LoVo (cell line): ENCODE measurements at places on chromosomes 13 and 19.

GRCh38 chr19:16764793-16765433, 45.3 kb downstream of the NWD1 start:
- DNase-seq, result no peak

GRCh38 chr13:21730186-21730880, 59.5 kb downstream of the FGF9 start:
- no peak for DNase-seq

- DNase-seq, result no peak
Measured at GRCh38 chr19:944663-945241, 18.9 kb downstream of the ARID3A start.

DNA sequence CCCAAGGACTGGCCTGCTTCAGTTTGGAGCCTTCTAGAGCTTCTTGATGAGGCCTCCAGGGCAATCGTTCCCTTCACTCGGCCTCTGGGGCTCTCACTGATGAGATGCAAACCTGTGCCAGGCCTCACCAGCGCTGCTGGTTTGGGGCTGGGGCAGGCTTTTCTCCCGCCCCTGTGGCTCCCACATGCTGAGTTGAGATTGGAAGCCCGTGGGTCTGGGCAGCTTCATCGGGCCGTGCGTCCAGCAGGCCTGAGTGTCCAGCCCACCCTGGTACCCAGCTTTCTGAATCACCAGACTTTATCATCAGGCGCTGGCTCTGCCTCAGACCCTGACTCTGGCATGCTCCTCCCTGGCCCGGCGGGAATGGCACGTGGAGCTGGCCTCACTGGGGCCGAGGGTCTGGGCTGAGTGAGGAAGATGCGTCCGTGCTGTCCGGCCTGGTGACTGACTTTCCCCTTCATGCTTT, 4.3 kb downstream of the CALM3 start:
- DNase-seq, result no peak

DNA sequence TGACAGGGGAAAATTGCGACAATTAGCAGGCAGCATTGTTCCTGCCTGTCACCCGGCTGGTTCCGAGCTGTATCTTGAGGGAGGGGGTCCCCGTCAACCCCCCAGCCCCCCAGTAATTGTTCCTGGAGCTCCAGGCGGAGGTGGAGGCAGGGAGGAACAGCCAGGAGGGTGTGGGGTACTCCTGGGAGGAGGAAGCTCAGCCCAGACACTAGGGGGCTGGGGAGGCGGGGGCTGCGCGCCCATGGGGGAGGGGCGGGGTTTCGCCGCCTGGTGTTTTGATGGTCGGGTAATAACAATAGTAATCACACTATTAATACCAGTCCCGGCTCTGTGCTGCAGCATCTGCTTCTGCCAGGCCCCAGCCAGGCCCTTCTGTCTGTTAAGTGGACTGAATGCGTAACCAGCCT, 8.6 kb downstream of the NPAS1 start:
- no peak for DNase-seq

GRCh38 chr13:44649104-44649428, 72.9 kb upstream of the TSC22D1 start:
- no peak for DNase-seq

- peak; percentile 42 for DNase-seq
Measured at GRCh38 chr13:41985788-41986508, 25.0 kb upstream of the VWA8 start.

GRCh38 chr19:33392341-33393285, 19.1 kb downstream of the CEBPG start:
- DNase-seq, result no peak

- DNase-seq, result no peak
Measured at GRCh38 chr13:75432811-75433244, 49.1 kb downstream of the TBC1D4 start.

- no peak for DNase-seq
Measured at GRCh38 chr13:32033744-32034143, 2.2 kb downstream of the FRY start.

GRCh38 chr13:28248080-28248479, 109.7 kb downstream of the PAN3 start:
- no peak for DNase-seq

DNA sequence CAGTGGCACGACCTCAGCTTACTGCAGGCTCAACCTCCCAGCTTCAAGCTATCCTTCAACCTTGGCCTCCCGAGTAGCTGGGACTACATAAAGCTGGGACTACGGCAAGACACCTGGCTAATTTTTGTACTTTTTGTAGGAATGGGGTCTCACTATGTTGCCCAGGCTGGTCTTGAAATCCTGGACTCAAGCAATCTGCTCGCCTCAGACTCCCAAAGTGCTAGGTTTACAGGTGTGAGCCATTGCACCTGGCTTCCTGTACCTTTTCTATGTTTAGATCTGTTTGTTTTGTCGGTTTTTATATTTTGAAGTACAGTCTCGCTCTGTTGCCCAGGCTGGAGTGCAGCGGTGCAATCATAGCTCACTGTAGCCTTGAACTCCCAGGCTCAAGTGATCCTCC, 17.5 kb upstream of the TICAM1 start:
- no peak for DNase-seq
